Heart right ventricle (tissue), 16 donors: ENCODE measurements at places on chromosomes 16 and 17. TPM values are rescaled to one million over a fixed set of nuclear protein-coding genes. Genes with fewer than 3 reads are reported as not detected.

Gene FAM171A2
- total RNA-seq, result 0.33 TPM

Gene MYH2
- not detected for total RNA-seq

GRCh38 chr17:5118219-5118618 lies 2.4 kb downstream of the USP6 start:
- no peak for DNase-seq

DNA sequence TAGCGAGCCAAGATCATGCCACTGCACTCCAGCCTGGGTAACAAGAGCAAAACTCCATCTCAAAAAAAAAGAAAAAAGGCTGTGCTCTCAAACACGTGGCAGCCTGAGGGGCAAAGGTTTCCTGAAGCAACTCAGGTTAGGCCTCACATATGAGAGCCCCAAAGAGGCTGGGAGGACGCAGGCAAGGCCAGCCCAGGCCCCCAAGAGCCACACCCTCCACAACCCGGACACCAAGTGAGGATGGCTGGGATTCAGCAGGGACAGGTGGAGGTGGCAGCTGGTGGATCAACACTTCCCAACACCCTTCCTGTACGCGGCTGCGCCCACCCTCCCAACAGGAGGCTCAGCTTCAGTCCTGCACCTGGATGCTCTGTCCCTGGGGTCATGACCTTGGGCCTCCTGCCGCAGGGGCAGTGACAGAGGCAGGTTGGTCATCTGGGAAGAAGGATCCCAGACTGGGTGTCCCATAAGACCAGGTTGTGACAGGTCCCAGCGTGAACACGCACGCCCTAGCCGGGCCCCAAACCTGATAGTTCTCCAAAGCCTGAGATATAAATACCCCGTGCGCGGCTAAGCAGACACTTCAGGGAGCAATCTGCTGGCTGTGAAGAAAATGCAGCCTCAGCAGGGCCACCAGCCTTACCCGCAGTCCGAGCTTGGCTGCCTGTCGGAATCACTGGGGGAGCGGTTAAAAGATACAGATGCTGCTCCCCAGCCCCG lies 78.1 kb downstream of the TIMM22 start:
- peak; percentile 65 for DNase-seq

- DNase-seq, result no peak
Observed at GRCh38 chr16:30663820-30664219, 5.6 kb downstream of the FBRS start.

- DNase-seq, result no peak
Observed at GRCh38 chr16:56350491-56351405, 74.6 kb downstream of the AMFR start.

Gene KRT33B
- not detected for total RNA-seq

Gene ITGB4
- total RNA-seq, result 9.0 TPM

GRCh38 chr17:6494239-6494941 lies 50.1 kb downstream of the PIMREG start:
- no peak for DNase-seq

Gene LIMD2
- total RNA-seq, result 3.7 TPM

GRCh38 chr16:74999609-75000480 lies 1.0 kb downstream of the ZNRF1 start:
- peak; percentile 41 for DNase-seq

Gene OTOP2
- not detected for total RNA-seq

Gene ABCA6
- total RNA-seq, result 9.7 TPM

- no peak for DNase-seq
Observed at GRCh38 chr16:68257251-68257905, 6.9 kb upstream of the SLC7A6 start.

DNA sequence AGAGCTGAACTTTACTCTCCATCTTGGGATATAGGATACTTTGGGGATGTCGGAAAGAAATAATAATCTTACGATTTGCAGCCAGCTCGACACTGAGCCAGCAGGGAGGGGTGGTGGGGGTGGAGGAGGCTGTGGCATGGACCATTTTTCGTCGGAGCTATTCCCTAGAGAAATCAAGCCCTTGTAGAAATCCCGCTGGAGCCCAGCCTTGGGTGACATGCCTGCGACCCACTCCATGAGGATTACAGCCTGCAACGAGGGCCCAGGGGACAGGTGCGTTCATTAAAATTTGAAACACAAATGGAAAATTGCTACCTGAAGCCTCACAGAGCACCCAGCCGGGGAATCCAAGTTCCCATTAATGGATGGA lies 82.8 kb upstream of the GSE1 start:
- DNase-seq, result no peak

Gene LITAFD
- not detected for total RNA-seq

DNA sequence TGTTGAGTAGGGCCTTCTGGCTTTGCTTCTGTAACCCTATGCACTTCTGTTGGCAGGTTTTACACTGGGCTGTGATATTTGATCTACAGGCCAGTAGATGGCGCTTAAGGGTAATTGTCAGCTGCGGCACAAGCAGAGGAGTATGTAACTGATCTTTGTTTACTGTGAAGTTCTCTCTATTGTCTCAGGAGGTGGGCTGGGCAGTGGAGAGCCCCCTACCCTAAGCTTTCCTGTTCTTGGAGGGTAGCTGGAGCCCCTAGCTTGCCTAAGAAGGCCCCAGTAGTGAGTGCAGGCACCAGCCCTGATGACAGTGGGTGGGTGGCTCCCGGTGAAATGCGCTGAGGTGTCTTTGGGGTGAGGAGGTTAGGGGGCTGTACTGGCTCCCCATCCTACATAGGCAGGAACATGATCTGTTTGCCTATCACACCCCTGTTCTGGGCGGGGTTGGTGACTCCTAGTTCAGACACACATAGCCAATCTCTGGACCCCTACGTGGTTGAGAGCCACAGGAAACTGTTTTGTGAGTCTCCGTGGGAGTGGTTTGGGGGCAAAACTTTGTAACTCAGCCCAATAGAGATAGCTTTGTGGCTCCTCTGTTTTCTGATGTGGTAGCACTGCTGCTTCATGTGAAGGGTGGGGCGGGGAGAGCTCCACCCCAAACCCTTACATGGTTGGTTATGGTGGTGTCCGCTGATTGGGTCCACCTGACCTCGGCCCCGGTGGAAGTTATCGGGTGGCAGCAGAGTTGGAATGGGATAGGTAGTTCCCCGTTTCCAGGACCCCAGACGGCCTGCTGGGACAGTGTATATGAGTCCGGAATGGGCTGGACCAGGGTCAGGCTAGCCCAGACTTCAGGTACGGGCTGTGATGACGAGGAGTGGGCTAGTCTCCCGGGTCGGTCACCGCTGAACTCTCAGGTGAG lies 60.4 kb downstream of the SLFN11 start:
- DNase-seq, result peak; percentile 33

DNA sequence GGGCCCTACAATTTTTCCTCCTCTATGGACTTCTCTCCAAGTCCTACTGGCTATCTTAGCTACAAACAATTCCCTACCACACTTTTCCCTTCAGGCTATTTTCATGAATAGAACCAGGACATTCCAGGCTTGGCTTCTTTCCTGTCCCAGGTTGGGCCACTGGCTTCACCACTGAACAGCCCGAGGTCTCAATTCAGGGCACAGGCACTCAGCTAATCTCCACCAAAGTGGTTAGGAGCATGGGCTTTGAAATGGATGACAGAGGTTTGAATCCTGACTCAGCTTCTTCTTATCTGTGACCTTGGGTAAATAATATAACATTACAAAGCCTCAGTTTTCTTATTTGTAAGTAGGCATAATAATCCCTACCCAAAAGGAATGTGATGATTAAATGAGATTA lies 50.9 kb upstream of the ZNF629 start:
- DNase-seq, result no peak

Gene C16orf46
- not detected for total RNA-seq

Gene DHRS11
- total RNA-seq, result 11.5 TPM

DNA sequence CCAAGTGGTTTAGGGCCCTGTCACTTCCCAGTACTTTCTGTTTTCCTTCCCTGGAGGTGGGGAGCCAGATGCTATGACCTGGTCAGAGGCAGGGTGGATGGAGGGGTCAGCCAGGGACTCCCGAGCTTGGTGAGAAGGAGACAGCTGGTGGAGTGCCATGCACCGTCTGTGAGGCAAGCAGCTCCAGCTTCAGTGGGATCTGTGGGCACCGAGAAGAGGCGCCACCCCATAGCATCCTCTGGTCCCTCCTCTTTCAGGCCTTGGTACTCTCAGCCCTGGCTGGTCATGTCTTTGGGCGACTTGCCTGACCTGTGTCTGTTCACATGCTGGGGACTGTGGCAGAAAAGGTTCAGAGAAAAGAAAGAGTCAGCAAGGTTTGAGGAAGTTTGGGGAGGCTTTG lies 299.3 kb upstream of the N4BP1 start:
- no peak for DNase-seq

Gene UNC45B
- 230 TPM for total RNA-seq

DNA sequence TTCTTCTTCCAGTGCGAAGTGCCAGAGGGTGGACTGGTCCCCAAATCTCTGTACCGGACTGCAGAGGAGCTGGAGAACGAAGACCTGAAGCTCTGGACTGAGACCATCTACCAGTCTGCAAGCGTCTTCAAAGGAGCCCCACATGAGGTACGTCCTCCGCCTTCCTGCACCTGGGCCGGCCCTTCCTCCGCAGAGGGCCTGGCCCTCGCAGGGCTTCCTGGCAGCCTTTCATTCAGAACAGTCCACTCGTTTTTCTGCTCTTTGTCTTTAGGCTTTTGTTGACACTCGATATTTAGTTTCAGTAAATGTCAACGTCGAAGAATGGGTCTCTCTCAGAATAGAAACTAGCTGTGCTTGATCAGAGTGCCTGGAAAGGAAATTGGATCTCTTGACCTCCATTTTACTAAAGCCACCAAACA lies 68.6 kb downstream of the SEC14L1 start:
- no peak for DNase-seq

Gene CTRB1
- total RNA-seq, result 1.8 TPM

DNA sequence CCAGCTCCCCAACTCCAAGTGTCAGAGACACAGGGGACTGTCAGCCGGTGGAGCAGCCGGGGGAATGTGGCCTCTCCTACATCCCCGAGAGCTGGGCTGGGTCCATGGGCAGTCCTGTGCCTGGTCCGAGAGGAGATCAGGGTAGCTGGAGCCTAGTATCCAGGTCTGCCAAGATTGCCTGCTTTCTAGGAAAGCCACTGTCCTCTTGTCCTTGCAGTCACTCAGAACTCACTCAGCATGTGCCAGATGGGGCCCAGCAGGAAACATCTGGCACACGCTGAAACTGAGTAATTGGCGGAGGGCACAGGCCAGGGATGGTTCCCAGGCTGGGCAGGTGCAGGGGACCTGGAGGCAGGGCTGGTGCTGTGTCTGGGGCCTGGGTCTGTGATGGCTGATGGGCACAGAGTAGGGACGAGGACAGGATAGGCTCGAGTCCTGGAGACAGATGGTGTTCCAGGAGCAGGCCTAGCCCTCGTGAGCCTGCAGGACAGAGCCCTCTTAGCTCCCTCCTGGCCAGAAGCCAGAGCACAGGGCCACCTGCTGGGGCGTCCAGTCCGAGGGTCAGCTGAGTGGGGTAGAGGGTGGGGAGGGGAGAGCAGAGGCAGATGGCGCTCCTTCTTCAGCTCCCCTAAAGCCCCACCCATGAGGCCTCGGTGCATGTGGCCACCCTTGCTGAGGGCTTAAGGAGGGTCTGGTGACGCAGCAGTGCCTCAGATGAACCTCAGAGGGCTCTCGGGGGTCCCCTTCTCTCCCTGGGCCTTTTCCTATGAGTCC lies 31.1 kb downstream of the ADCY7 start:
- peak; percentile 9 for DNase-seq

DNA sequence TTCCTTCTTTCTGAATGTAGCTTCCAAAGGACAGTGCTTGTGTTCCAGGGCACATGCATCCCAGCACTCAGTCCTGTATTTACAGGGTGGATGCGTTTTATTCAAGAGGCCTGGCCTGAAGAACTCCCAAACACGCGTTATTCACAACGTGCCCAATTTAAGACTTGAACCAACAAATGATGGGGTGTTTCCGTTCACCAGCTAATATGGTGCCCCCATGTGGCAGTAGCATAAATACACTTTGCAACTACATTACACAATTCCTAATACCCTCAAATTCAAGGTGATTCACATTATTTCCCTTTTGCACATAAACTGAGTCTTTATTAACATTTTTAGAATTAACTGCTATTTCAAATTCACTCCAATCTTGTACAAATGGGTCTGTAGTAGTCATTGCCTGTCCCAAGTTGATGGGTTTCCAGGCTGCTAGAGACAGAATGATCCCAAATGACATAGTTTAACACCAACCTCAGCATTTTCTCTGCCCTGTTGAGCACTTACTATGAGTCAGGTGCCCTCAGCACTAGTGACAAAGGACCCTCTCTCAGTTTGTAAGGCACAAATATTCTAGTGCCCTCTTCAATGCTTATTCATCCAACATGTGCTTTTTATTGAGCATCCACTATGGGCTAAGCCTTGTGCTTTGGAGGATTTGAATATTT lies 26.9 kb downstream of the HSD17B2 start:
- no peak for DNase-seq

GRCh38 chr16:79361132-79361751 lies 239.3 kb downstream of the MAF start:
- DNase-seq, result no peak

DNA sequence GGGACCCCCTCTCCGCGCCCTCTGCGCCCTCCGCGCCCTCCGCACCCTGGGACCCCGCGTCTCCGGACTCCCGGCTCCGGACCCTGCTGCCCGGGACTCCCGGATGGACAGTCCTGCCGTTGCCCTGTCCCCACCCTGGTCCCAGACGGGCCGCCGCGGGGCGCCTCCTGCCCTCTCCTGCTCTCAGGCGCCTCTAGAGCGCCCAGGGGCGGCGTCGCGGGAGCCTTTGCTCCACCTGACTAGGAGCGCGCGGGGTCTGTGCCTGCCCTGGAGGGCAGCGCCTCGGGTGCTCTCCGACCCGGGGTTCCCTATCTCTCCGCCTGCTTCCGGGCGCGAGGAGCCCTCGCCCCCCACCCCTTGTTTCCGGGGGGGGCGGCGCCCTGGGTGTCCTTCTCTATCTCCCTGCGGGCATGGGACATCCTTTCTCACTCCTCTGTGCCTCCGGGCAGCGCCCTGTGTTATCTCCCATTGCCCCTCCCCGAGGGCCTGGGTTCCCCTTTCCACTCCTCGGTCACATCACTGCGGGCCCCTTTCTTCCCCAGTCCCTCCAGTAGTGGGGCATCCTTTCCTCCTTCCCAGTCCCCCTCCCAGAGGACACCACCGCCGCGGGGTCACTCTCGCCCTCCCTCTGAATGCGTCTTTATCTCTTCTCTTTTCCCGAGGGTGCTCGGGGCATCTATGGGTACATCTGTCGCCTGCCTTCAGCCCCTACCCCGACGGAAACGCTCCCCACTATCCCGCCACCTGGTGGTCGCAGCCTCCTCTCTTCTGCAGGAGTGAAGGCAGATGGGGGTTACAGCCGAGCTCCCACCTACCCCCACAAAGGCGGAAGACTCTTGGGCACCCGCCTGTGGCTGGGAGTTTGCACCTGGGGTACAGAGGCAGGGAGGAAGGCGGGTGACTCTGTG lies 875 bp downstream of the PRKCB start:
- no peak for DNase-seq
